ENCODE measurements at places on chromosomes 5 and 9. TPM values are rescaled to one million over a fixed set of nuclear protein-coding genes. Genes with fewer than 3 reads are reported as not detected.

DNA sequence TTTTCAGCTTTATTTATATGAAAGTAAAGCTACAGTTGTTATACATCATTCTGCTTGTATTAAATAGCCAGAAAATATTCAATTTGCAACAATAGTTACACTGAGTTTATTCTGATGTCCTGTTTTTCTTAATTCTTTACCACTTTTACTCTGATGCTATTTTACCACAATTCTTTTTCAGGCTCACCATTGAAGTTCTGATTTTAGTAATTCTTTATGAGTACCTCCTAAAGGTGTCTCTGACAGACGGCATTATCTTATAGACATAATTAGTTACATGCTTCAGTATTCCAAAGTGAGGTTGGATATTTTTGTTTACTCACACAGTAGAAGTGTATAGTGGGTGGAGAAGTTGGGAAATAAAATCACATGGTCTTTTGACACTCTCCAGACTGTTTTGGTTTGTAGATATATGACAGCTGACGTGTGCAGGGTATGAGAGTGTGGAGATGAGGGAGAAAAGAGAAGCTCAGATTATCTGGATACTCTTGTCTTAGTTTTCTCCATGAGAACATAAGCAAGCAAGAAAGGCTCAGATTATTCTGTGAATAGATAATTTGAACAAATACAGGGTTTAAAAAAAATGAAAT lies 97.4 kb downstream of the FBXO4 start:
- no peak overlapping the region for H3K4me3 ChIP-seq
- H3K27ac ChIP-seq = no peak overlapping the region
- H3K27me3 ChIP-seq = no peaks in the 10 kb centered on the region
- H3K36me3 ChIP-seq = no peaks in the 10 kb centered on the region
- no peak for DNase-seq

- no peak for DNase-seq
- no peaks in the 10 kb centered on the region for H3K27me3 ChIP-seq
- H3K36me3 ChIP-seq = no peaks in the 10 kb centered on the region
- no peak overlapping the region for H3K4me3 ChIP-seq
- no peak overlapping the region for H3K27ac ChIP-seq
Measured at GRCh38 chr5:147751-148150, 43.5 kb upstream of the LRRC14B start.

GRCh38 chr5:32692036-32692746 lies 18.9 kb upstream of the NPR3 start:
- no peaks in the 10 kb centered on the region for H3K36me3 ChIP-seq
- no peak overlapping the region for H3K27ac ChIP-seq
- H3K27me3 ChIP-seq = no peaks in the 10 kb centered on the region
- no peak overlapping the region for H3K4me3 ChIP-seq

- H3K4me1 ChIP-seq = no peaks in the 10 kb centered on the region
- no peak overlapping the region for H3K27ac ChIP-seq
- DNase-seq = no peak
- no peak overlapping the region for H3K4me3 ChIP-seq
- peaks cover 26% of the 10 kb centered on the region for H3K36me3 ChIP-seq
Measured at GRCh38 chr9:35681341-35682002, 7.7 kb downstream of the CA9 start.

GRCh38 chr9:126938327-126938726 lies 23.7 kb downstream of the RALGPS1 start:
- no peaks in the 10 kb centered on the region for H3K36me3 ChIP-seq
- H3K4me1 ChIP-seq = peaks cover 7% of the 10 kb centered on the region
- DNase-seq = no peak

GRCh38 chr5:55599148-55600050 lies 64.6 kb upstream of the PLPP1 start:
- no peaks in the 10 kb centered on the region for H3K36me3 ChIP-seq
- H3K4me1 ChIP-seq = peaks cover 64% of the 10 kb centered on the region
- H3K4me3 ChIP-seq = no peak overlapping the region
- H3K27me3 ChIP-seq = no peaks in the 10 kb centered on the region

- H3K4me1 ChIP-seq = peaks cover 35% of the 10 kb centered on the region
- peak overlapping the region; percentile 56 for H3K4me3 ChIP-seq
- H3K27ac ChIP-seq = peak overlapping the region; percentile 65
- DNase-seq = no peak
- H3K27me3 ChIP-seq = peaks cover 8% of the 10 kb centered on the region
Measured at GRCh38 chr9:109496841-109497225, 1.3 kb downstream of the PTPN3 start.

DNA sequence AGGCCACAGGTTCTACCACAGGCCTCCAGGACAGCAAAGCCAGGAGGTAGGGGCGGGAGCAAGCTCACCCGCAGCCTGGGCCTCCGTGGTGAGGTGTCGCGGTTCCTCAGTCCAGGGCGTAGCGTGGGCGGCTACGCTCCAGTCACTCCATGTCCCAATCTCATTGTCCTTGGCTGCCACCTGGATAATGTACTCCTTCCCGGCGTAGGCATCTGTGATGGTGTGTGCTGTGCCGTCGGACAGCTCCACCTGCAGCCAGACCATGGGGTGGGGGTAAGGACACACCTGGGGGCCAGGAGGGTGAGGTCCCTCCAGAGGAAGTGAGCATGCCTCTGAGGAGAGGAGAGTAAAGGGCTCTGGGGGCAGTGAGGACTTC lies 29.8 kb upstream of the ENHO start:
- H3K27ac ChIP-seq = no peak overlapping the region
- no peak overlapping the region for H3K4me3 ChIP-seq
- H3K4me1 ChIP-seq = peaks cover 4% of the 10 kb centered on the region
- H3K36me3 ChIP-seq = no peaks in the 10 kb centered on the region

DNA sequence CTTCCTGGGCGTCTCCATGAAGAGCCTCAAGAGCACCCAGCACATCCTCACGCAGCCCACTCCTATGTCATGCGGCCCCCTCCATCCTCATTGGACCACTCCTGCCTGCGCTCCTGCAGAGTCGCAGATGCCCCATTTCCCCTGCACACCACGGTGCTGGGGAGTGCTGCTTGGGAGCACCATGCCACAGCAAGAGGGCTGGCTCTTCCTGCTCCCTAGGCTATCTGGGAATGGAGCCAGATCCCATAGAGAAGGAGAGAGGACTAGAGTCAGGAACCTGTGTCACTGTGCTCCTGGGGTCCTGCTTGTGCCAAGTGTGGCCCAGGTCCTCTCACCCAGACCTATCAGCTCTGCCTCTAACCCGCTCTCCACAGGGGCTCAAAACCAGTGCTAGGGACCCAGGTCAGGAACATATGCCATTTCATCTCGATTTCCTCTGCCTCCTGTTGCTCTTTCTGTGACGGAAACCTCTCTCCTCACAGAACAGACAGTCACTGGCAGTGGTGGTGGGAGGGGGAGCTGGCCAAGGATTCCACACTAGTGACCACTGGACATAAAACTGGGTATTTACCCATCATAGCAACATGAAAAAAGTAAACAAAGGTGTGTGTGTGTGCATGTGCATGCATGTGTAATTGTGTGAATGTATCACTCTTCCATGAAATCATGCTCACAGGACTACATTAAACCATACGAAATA lies 178.4 kb downstream of the TTLL11 start:
- H3K27me3 ChIP-seq = no peaks in the 10 kb centered on the region
- no peaks in the 10 kb centered on the region for H3K36me3 ChIP-seq
- no peak overlapping the region for H3K27ac ChIP-seq
- no peak overlapping the region for H3K4me3 ChIP-seq

DNA sequence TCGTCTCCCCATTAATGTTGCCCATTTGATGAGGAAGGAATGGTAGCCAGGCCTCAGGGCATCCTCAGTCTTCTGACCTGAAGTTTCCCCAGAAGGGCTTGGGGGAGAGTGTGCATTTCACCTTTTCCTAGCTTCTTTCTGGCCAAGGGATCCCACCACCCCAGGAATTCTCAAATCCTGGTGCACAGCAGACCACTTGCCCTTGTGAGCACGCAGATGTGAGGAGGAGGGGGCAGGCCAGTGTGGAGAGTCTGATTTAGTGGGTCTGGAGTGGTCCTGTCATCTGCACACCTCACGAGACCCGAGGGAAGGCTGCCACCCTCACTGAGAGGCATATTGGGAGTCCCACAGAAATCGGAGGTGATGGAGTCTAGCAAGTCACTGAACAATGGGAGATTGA lies 64.3 kb downstream of the CXXC5 start:
- H3K4me3 ChIP-seq = no peak overlapping the region
- no peaks in the 10 kb centered on the region for H3K36me3 ChIP-seq
- peaks cover 16% of the 10 kb centered on the region for H3K27me3 ChIP-seq
- DNase-seq = no peak
- peaks cover 42% of the 10 kb centered on the region for H3K4me1 ChIP-seq
- H3K27ac ChIP-seq = no peak overlapping the region

GRCh38 chr5:146828385-146828784 lies 50.2 kb downstream of the PPP2R2B start:
- H3K4me3 ChIP-seq = no peak overlapping the region
- no peak overlapping the region for H3K27ac ChIP-seq
- DNase-seq = no peak
- H3K36me3 ChIP-seq = no peaks in the 10 kb centered on the region

GRCh38 chr9:121683652-121684051 lies 32.2 kb downstream of the DAB2IP start:
- DNase-seq = no peak
- no peak overlapping the region for H3K4me3 ChIP-seq
- H3K36me3 ChIP-seq = peaks cover 8% of the 10 kb centered on the region
- H3K27ac ChIP-seq = no peak overlapping the region

- peaks cover 46% of the 10 kb centered on the region for H3K4me1 ChIP-seq
- H3K27me3 ChIP-seq = no peaks in the 10 kb centered on the region
- DNase-seq = no peak
- peak overlapping the region; percentile 2 for H3K4me3 ChIP-seq
Measured at GRCh38 chr9:70256123-70256551, 2.6 kb upstream of the SMC5 start.

DNA sequence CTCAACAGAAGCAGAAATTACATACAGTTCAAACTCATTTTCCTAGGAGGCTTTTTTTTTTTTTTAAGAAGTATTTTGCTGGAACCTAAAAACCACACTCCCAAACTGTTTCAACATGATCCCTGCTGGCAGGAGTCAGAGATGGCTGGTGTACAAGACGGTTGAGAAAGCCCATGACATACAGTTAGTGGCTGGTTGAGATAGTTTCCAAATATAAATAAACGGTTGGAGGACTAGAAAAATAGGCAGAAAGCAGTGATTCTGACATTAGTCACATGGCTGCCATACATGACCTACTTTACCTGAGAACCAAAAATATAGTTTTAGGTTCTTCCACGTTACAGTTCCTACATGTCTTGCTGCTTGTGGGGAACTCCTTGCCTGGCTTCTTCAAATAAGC lies 31.7 kb upstream of the BASP1 start:
- H3K27me3 ChIP-seq = no peaks in the 10 kb centered on the region
- DNase-seq = no peak
- H3K4me3 ChIP-seq = no peak overlapping the region
- no peaks in the 10 kb centered on the region for H3K36me3 ChIP-seq

DNA sequence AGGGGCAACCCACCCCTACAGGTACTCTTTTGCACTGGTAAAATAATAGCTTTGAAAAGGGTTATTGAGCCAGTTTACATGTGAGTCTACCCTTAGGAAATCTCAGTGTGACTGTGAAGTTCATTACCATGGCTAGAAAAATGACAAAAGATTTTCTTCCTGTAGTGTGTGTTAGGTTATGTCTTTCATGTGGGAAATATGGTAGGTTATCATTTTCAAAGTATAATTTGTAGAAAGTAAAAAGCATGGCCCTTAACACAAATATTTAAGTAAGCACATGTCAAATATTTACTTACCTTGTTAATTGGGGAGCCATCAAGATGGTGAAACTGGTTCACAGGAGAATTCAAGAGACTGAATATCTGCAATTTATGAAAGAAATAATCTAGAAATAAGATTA lies 37.3 kb upstream of the PLPP1 start:
- no peak for DNase-seq
- H3K27me3 ChIP-seq = no peaks in the 10 kb centered on the region
- H3K27ac ChIP-seq = no peak overlapping the region

DNA sequence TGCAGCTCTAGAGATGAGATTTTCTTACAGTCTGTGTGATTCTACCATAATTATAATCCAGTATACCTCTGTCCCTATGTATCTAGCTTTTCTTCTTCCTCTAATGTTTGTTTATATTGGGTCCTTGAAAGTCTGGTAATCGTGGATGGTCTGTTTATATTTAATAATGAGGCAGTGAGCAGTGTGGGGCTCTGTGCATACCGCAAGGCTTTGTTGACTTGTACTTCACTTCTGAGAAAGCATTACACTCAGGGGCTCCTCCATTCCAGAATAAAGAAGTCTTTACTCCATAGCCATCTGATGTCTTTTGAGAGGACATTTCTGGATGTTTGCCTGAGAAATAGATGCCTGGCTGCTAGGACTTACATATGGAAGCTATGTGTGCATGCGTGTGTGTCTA lies 4.5 kb upstream of the MPDZ start:
- H3K36me3 ChIP-seq = no peaks in the 10 kb centered on the region
- peaks cover 4% of the 10 kb centered on the region for H3K4me1 ChIP-seq
- H3K27me3 ChIP-seq = no peaks in the 10 kb centered on the region
- no peak for DNase-seq

DNA sequence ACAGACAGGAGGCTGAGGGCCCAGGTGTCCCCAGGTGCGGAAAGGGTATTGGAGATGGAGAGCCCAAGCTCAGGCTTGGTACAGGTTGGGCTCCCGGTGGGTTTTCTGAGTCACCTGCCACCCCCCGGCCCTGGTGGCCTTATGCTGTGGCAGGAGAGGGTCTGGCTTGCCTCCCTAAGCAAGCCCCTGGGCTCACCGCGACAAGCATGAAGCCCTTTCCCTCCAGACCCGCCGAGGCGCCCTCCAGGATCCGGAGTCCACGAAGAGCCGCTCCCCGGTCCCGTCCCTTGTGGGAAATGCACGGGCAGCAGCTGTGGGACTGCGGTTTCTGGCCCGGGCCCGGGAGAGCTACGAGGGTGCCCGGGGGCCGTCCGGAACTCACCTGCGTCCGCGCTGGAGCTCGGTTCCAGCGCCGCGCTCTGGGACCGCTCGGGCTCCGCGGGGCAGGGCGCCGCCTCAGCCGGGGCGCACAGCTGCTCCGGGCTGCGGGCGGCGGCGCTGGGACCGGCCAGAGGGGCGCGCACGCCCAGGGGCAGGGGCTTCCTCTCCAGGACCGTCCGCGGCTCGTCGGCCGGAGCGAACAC lies 757 bp downstream of the SAPCD2 start:
- no peak overlapping the region for H3K27ac ChIP-seq
- no peaks in the 10 kb centered on the region for H3K36me3 ChIP-seq
- H3K27me3 ChIP-seq = peaks cover 18% of the 10 kb centered on the region
- H3K4me1 ChIP-seq = peaks cover 41% of the 10 kb centered on the region

DNA sequence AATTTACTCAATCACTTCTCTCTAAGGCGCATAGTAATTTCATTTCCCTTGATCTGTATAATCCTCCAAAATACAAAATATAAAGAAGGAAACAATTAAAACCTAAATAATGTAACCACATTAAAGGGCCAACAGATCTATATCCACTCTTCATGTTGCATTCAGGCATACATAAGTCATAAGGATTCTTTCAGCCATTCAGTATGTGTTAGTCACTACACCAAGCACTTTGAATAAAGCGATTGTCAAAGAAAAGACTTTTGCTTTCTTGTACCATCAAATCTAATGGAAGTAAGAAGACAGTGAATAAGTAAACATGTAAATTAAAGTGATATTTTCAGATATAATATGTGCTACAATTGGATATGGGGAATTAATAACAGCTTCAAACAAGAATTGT lies 569.2 kb upstream of the PTPRD start:
- no peak overlapping the region for H3K27ac ChIP-seq
- H3K27me3 ChIP-seq = no peaks in the 10 kb centered on the region
- no peaks in the 10 kb centered on the region for H3K36me3 ChIP-seq
- no peak overlapping the region for H3K4me3 ChIP-seq
- no peaks in the 10 kb centered on the region for H3K4me1 ChIP-seq

GRCh38 chr5:8316608-8317280 lies 447.8 kb downstream of the MTRR start:
- H3K4me1 ChIP-seq = no peaks in the 10 kb centered on the region
- no peak overlapping the region for H3K4me3 ChIP-seq
- no peak for DNase-seq
- H3K27ac ChIP-seq = no peak overlapping the region
- H3K27me3 ChIP-seq = no peaks in the 10 kb centered on the region
- H3K36me3 ChIP-seq = no peaks in the 10 kb centered on the region

Gene FBP2
- not detected for total RNA-seq

Gene SLIT3
- total RNA-seq = 10.8 TPM

Gene ZBTB5
- total RNA-seq = 23.9 TPM

Gene KIF20A
- total RNA-seq = 2.9 TPM
